Osteocyte (in vitro differentiated cells): ENCODE measurements at places on chromosomes 6 and 20. TPM values are rescaled to one million over a fixed set of nuclear protein-coding genes. Genes with fewer than 3 reads are reported as not detected.
A peak's percentile ranks its signal among the peaks of the same experiment; 100 is the strongest.

- no peaks in the 10 kb centered on the region for H3K4me1 ChIP-seq
- no peaks in the 10 kb centered on the region for H3K36me3 ChIP-seq
- no peak overlapping the region for H3K4me3 ChIP-seq
- H3K27me3 ChIP-seq: peaks cover 3% of the 10 kb centered on the region
- DNase-seq: no peak
Measured at GRCh38 chr20:44426879-44427790, 48.5 kb upstream of the TTPAL start.

GRCh38 chr20:56868746-56869145 is 239.6 kb downstream of the TFAP2C start:
- DNase-seq: no peak
- H3K4me1 ChIP-seq: peaks cover 9% of the 10 kb centered on the region
- H3K36me3 ChIP-seq: peaks cover 2% of the 10 kb centered on the region
- no peaks in the 10 kb centered on the region for H3K27me3 ChIP-seq

GRCh38 chr6:145339089-145339488 is 396.2 kb downstream of the EPM2A start:
- no peaks in the 10 kb centered on the region for H3K4me1 ChIP-seq
- peaks cover 13% of the 10 kb centered on the region for H3K27me3 ChIP-seq
- no peak overlapping the region for H3K27ac ChIP-seq
- DNase-seq: no peak
- no peak overlapping the region for H3K4me3 ChIP-seq
- no peaks in the 10 kb centered on the region for H3K36me3 ChIP-seq

- H3K4me1 ChIP-seq: no peaks in the 10 kb centered on the region
- no peak overlapping the region for H3K4me3 ChIP-seq
- H3K27ac ChIP-seq: no peak overlapping the region
- no peak for DNase-seq
Measured at GRCh38 chr6:108362455-108362854, 67.6 kb downstream of the AFG1L start.

DNA sequence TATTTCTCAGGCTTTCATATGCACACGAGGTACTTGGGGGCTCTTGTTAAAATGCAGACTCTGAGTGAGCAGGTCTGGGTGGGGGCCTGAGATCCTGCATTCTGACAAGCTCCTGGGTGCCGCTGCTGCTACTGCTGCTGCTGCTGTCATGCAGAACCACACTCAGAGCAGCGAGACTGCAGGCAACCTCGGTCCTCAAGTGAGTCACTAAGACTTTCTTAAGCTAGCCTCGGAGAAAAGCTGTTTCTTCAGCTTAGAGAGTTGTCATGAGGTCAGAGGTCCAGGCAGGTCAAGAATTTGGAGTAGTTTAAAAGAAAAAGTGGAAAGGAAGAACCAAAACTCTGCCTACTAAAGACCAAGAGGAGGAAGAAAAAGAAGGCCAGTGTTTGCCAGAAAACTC is 92.9 kb downstream of the SPTLC3 start:
- no peak for DNase-seq
- H3K4me3 ChIP-seq: no peak overlapping the region
- H3K4me1 ChIP-seq: peaks cover 19% of the 10 kb centered on the region
- no peaks in the 10 kb centered on the region for H3K27me3 ChIP-seq
- no peak overlapping the region for H3K27ac ChIP-seq

DNA sequence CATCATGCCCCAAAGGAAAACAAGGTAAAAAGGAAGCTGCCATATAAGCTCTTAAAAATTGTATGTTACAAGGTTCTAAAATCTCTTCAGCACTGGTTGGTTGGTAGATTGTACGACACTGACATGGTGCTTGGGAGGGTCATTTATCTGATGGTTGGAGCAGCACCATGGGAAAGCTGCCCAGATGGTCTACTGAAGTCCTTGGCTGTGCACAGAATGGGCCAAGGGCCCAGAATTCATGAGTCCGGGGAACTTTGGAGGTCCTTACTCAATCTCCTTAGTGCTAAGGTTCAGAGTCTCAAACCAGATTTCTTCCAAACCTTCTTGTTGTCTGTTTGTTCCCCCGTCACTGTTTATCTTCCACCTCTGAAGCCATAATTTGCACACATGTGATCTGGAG is 314.4 kb downstream of the ESR1 start:
- H3K27me3 ChIP-seq: no peaks in the 10 kb centered on the region
- peaks cover 33% of the 10 kb centered on the region for H3K36me3 ChIP-seq
- H3K4me3 ChIP-seq: no peak overlapping the region
- H3K27ac ChIP-seq: no peak overlapping the region

DNA sequence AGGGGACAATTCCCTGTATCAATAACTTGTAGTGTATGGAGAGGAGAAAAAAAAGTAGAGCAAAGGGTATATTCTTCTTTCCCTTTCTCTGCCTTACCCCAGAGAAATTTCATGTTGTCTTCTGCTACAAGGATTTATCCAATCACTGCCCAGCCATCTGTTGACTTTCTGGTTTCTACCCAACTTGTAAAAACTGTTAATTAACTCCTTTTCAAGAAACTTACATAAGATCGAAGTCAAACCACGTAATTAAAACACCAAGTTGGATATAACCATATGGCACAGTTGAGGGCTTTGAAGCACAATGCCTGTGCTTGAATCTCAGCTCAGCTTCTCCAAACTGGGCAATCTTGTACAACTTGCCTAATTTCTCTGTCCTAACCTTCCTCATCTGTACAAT is 99.5 kb downstream of the MAN1A1 start:
- no peak overlapping the region for H3K4me3 ChIP-seq
- peaks cover 2% of the 10 kb centered on the region for H3K27me3 ChIP-seq
- no peak for DNase-seq
- no peaks in the 10 kb centered on the region for H3K36me3 ChIP-seq
- H3K4me1 ChIP-seq: no peaks in the 10 kb centered on the region
- H3K27ac ChIP-seq: no peak overlapping the region

GRCh38 chr20:43430265-43431133 is 27.2 kb upstream of the SRSF6 start:
- no peak overlapping the region for H3K27ac ChIP-seq
- peaks cover 20% of the 10 kb centered on the region for H3K27me3 ChIP-seq
- H3K36me3 ChIP-seq: no peaks in the 10 kb centered on the region
- DNase-seq: peak; percentile 53

DNA sequence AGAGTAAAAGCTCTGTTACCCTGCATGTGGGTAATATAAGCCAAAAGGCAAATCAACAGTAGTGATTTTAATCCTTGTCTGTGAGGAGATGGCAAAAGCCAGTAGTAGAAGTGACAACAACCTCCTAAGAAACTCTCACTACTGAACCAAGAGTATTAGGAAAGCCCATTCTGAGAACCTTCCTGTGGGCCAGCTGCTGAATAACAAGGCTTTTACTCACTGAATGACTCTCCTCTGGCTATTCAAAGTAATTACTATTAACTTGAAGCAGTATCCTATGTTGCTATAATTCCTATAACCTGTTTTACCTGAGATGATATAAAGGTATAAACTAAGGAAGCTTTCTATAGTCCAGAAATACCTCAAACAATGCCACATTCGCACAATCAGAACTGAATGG is 55.1 kb downstream of the CHD6 start:
- DNase-seq: no peak
- H3K27me3 ChIP-seq: no peaks in the 10 kb centered on the region
- peaks cover 3% of the 10 kb centered on the region for H3K36me3 ChIP-seq
- H3K27ac ChIP-seq: no peak overlapping the region

GRCh38 chr20:48783533-48784272 is 44.1 kb downstream of the PREX1 start:
- peaks cover 20% of the 10 kb centered on the region for H3K4me1 ChIP-seq
- no peaks in the 10 kb centered on the region for H3K27me3 ChIP-seq
- H3K36me3 ChIP-seq: peaks cover 9% of the 10 kb centered on the region
- H3K4me3 ChIP-seq: no peak overlapping the region

DNA sequence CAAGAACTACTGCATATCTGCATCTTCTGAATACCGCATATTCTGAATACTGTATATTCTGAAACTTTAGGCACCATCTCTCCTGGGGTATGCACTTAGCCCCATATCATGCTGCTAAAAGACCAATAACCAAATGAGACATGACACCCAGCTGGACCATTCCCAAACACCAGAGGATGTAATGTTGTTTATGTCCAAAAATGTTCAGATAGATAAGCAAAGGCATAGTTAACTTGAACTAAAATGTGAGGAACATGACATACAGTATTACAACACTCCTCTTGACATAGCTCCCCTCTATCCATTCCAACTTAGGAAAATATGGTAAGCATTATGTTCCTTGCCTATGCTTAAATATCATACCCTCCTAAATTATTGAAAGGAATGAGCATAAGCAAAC is 127.3 kb downstream of the TENT5A start:
- no peak overlapping the region for H3K27ac ChIP-seq
- no peaks in the 10 kb centered on the region for H3K27me3 ChIP-seq
- H3K4me1 ChIP-seq: peaks cover 10% of the 10 kb centered on the region
- H3K36me3 ChIP-seq: no peaks in the 10 kb centered on the region

- no peak for DNase-seq
- H3K27me3 ChIP-seq: no peaks in the 10 kb centered on the region
- no peak overlapping the region for H3K27ac ChIP-seq
- H3K4me3 ChIP-seq: no peak overlapping the region
- H3K4me1 ChIP-seq: no peaks in the 10 kb centered on the region
Measured at GRCh38 chr6:124590001-124590400, 372.2 kb upstream of the RNF217 start.

DNA sequence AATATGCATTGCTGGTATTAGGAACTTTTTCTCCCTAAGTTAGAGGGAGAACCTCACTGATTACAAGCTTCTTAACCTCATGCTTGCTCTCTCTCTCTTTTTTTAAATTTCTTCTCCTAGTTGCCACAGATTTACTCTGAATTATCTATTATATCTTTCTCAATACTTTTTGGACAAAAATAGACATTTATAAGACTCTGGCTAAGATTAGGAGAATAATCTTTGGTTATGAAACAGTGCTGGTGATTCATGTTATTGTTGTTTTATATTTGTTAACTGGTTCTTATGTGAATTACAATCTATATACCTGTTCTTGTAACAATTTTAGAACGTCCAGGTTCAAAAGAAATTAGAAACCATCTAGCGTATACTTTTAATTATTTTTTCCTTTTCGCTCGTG is 187.8 kb downstream of the OGFRL1 start:
- DNase-seq: no peak
- no peak overlapping the region for H3K27ac ChIP-seq
- H3K4me1 ChIP-seq: peaks cover 41% of the 10 kb centered on the region
- H3K4me3 ChIP-seq: no peak overlapping the region
- no peaks in the 10 kb centered on the region for H3K36me3 ChIP-seq

GRCh38 chr6:45718871-45719270 is 296.8 kb downstream of the CLIC5 start:
- peaks cover 21% of the 10 kb centered on the region for H3K4me1 ChIP-seq
- no peak overlapping the region for H3K27ac ChIP-seq
- no peaks in the 10 kb centered on the region for H3K36me3 ChIP-seq
- H3K4me3 ChIP-seq: no peak overlapping the region
- H3K27me3 ChIP-seq: no peaks in the 10 kb centered on the region
- DNase-seq: no peak

DNA sequence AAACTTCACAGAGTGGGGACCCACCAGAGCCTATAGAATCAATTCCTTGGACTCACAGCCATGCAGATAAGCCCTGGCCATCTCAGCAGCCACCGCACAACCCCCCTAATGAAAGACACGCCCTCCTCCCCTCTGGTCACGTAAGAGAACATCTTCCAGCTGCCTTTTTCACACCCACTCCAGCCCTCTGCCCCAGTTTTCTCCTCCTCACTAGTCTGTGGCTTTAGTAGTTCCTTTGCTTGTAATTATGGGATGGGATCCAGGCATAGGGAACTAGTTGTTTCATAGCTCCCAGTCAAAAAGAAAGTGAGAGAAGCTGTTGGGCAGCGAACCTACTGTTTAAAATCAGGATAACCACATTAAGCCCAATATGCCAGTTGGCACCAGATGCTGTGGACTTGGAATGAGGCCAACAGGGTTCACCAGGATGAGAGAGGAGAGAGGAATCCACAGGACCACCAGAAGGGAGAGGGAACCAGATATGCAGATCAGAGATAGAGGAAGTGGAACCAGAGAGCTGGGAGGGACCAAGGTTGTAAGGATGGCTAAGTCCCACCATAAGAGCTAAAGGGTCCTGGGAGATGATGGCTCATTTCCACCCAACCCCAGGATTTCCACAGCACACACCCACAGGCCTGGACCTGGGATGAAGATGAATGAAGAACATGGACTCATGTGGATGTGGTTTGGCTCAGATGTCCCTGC is 9.0 kb upstream of the BTN3A1 start:
- H3K27me3 ChIP-seq: no peaks in the 10 kb centered on the region
- no peak overlapping the region for H3K4me3 ChIP-seq
- H3K36me3 ChIP-seq: peaks cover 16% of the 10 kb centered on the region
- peak overlapping the region; percentile 40 for H3K27ac ChIP-seq

CCN6 gene
- total RNA-seq: not detected in 2 replicates

SLA2 gene
- not detected in 2 replicates for total RNA-seq

TMEM242 gene
- total RNA-seq: 12.3 and 12.7 TPM in 2 replicates

MATN4 gene
- not detected in 2 replicates for total RNA-seq

GDAP1L1 gene
- total RNA-seq: not detected in 2 replicates

WDR27 gene
- total RNA-seq: 37.0 and 37.4 TPM in 2 replicates

CST5 gene
- not detected in 2 replicates for total RNA-seq

HLA-DOA gene
- not detected in 2 replicates for total RNA-seq

SLC17A3 gene
- not detected in 2 replicates for total RNA-seq

KHDRBS2 gene
- not detected in 2 replicates for total RNA-seq

TMEM14A gene
- 20.4 and 21.5 TPM in 2 replicates for total RNA-seq

VSTM2L gene
- 14.6 and 14.7 TPM in 2 replicates for total RNA-seq

STXBP5 gene
- total RNA-seq: 32.2 and 34.8 TPM in 2 replicates

PNPLA1 gene
- total RNA-seq: not detected in 2 replicates
